ENCODE measurements at places on chromosomes 7 and 10.

- peaks cover 48% of the 10 kb centered on the region for H3K27me3 ChIP-seq
- H3K36me3 ChIP-seq = no peaks in the 10 kb centered on the region
- no peak overlapping the region for H3K4me3 ChIP-seq
- DNase-seq = no peak
- no peaks in the 10 kb centered on the region for H3K4me1 ChIP-seq
Observed at GRCh38 chr10:131891929-131892805, 8.6 kb upstream of the PPP2R2D start.

- no peak for DNase-seq
- no peaks in the 10 kb centered on the region for H3K27me3 ChIP-seq
- H3K27ac ChIP-seq = no peak overlapping the region
- no peak overlapping the region for H3K4me3 ChIP-seq
Observed at GRCh38 chr7:127986581-127987521, 44.4 kb downstream of the LRRC4 start.

DNA sequence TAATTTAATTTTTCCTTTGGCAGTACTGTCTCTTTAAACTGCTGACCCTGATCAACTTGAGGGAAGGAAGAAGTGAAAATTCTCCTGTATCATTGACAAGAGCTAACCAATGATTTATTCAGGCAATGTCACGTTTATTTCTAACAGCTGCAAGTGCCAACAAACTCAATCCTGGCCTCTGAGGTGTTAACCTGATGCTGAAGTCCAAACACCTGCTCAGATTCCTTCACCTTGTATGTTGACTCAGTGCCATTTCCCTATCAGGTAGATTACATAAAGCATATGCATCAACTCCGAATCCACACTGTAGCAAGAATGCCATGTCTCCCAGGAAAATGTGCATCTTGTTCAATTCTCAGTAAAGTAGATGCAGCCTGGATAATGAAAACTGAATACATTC, 820.0 kb downstream of the XPNPEP1 start:
- no peaks in the 10 kb centered on the region for H3K36me3 ChIP-seq
- no peak for DNase-seq
- H3K27me3 ChIP-seq = no peaks in the 10 kb centered on the region
- no peak overlapping the region for H3K27ac ChIP-seq

DNA sequence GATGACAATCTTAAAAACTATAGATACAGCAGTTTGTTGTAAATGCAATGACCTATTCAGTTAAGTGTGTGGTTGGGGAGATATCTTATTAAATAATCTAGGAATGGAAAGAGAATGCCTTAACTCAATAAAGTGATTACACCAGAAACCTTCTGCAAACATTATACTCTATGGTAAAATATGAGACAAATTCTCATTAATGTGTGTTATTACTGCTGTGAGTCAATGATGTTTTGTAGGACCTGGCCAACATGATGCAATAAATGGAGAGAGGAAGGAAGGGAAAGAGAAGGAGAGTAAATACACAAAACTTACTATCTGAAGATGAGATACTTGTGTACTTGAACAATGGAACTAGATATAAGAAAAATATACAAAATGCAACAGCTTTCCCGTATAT, 25.1 kb downstream of the MKX start:
- no peak for DNase-seq
- H3K4me1 ChIP-seq = no peaks in the 10 kb centered on the region
- no peaks in the 10 kb centered on the region for H3K36me3 ChIP-seq
- H3K27me3 ChIP-seq = no peaks in the 10 kb centered on the region
- H3K4me3 ChIP-seq = no peak overlapping the region
- H3K27ac ChIP-seq = no peak overlapping the region

DNA sequence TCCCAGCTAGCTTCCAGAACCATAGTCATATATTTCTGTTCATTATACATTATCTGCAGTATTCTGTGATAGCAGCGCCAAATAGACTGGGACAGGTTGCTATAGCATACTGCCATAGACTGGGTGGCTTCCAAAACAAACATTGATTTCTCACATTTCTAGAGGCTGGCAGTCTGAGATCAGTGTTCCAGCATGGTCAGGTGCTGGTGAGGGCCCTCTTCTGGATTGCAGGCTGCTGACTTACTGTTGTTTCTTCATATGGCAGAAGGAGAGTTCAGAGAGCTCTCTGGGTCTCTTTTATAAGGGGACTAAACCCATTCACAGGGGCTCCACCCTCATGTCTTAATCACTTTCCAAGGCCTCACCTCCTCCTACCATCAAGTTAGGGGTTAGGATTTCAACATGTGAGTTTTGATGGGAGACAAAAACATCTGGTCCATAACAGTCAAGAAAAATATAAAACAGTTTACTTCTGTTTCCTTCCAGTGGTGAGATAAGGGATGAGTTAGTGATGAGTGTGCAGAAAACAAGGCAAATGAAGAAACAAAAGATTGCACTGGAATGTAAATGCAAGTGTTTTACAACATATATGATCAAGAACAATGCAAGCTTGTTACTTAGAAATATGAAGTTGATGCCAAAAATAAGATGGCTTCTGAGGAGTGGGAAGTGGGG, 399.0 kb upstream of the C7orf33 start:
- H3K27ac ChIP-seq = no peak overlapping the region
- H3K4me1 ChIP-seq = no peaks in the 10 kb centered on the region
- no peaks in the 10 kb centered on the region for H3K36me3 ChIP-seq
- no peak for DNase-seq

DNA sequence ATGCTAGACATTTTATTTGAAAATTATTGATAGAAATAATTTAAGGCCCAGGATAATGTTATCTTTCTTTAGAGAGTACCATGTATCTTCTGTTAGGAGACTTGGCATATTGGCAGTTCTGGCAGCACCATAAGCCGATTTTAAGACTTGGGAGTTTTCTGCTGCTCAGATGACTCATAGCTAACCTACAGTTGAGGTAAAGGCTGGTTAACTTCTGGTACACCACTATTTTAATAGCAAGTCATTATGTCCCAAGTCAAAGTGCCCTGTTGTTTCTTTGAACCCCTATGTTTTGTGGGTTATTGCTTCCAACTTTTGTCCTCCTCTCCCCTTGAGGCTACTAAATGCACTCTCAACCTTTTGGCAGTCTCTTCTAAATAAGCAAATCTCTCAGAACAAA, 25.2 kb downstream of the ATRNL1 start:
- no peak overlapping the region for H3K4me3 ChIP-seq
- H3K36me3 ChIP-seq = no peaks in the 10 kb centered on the region
- H3K27ac ChIP-seq = no peak overlapping the region
- no peaks in the 10 kb centered on the region for H3K27me3 ChIP-seq
- DNase-seq = no peak

DNA sequence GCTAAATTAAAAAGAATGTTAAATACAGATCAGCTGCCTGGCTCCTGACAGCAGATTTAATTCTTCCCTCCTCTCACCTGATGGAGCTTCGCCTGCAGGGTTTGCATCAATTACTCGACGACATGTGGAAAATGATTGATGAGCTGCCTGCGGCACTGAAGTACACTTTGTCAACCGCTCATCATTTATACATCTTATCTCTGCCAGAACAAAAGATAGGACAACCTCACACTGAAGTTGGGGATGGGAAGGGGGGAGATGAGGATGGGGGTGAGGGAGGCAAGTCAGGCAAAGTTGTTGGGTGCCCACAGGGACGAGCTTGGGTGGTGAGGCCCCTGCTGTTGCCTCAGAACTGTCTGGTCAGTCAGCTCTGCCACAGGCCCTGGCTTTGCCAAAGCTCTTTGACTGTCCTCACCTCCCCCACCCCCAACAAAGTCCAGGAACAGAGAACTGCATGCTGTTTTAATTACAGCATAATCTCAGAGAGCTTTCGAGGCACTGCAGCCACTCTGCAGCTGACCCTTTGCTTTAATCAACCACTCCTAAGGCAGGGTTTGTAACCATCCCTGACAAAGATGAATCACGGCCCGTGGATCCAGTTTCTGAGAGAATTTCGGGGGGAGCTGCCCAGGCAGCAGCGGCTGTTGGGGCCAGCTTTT, 702.3 kb downstream of the LRMDA start:
- no peak overlapping the region for H3K4me3 ChIP-seq
- H3K36me3 ChIP-seq = no peaks in the 10 kb centered on the region

DNA sequence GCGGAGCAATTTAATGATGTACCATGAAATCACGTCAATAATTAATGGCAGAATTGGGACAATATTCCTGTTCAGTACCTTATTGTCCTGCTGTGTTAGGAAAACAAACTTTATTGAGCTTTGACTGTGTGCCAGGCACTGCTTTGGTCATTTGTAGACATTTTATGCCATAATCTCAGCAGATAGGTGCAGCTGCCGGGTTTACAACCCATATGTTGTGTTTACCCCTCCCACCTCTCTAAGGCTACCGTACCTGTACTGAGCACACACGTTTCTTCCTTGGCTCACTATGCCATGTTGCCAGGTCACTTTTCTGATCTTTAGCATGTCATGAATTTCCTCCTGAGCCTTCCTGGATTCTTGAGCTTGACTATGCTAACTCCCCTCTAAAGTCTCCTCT, 422.2 kb downstream of the PHTF2 start:
- no peak overlapping the region for H3K4me3 ChIP-seq
- no peaks in the 10 kb centered on the region for H3K36me3 ChIP-seq
- H3K27me3 ChIP-seq = no peaks in the 10 kb centered on the region
- H3K27ac ChIP-seq = no peak overlapping the region
- H3K4me1 ChIP-seq = no peaks in the 10 kb centered on the region

- no peaks in the 10 kb centered on the region for H3K36me3 ChIP-seq
- DNase-seq = no peak
- no peaks in the 10 kb centered on the region for H3K27me3 ChIP-seq
- H3K4me3 ChIP-seq = no peak overlapping the region
Observed at GRCh38 chr7:2487586-2488271, 11.5 kb upstream of the GRIFIN start.

- H3K4me1 ChIP-seq = no peaks in the 10 kb centered on the region
- H3K36me3 ChIP-seq = no peaks in the 10 kb centered on the region
- DNase-seq = no peak
- H3K27me3 ChIP-seq = no peaks in the 10 kb centered on the region
Observed at GRCh38 chr10:84140036-84140379, 699 bp downstream of the GHITM start.

DNA sequence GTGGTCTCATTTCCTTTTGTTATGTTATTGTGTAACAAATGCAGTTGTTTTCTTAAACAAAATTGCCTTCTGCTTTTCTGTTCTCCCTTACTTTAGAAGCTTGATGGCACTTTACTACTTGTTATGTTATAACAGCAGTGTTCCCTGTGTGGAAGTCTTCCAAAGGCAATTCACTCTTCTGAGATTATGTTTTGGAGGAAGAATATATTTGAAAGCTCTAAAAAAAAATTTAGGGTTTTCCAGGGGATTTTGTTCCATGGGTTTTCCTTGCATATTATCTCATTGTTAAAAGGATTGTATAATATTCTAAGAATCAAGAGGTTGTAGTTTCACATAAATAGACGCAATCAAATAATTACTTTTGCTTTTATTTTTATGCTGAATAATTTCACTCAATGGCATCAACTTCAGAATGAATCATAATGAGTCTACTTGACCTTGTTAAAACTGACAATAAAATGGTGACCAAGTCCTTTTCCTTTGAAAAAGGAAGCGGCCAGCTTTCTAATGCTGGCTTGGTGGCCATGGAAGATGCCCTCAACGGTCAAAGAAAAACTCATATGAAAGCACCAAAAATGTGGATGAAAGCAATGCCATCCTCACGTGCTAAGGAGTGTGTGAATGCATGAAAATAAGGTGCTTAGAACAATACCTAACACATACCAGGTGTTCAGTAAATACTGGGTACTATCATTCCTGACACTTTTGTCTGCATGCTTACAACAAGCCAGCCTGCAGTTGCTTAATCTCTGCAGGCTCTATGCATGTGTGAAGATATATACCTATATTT, 92.4 kb upstream of the KLF6 start:
- no peak for DNase-seq
- no peaks in the 10 kb centered on the region for H3K36me3 ChIP-seq
- peaks cover 23% of the 10 kb centered on the region for H3K4me1 ChIP-seq
- H3K27me3 ChIP-seq = no peaks in the 10 kb centered on the region
- H3K27ac ChIP-seq = no peak overlapping the region
- H3K4me3 ChIP-seq = no peak overlapping the region

DNA sequence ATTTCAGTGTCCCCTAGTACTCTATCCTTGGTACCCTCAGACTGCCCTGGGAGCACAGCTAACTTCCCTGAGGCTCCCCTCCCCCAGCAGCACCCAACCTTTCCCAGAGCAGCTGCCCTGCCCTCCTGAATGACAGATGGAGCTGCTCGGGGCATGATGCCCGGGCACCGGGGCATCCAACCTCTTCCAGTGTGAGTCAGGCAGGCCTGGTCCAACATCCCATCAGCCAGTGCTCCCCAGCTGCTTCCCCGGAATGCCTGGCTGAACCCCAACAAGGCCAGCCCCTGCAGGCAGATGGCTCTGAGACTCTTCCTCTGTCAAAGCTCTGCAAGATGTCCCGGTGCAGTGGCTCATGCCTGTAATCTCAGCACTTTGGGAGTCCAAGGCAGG, 11.9 kb upstream of the TSPAN15 start:
- no peaks in the 10 kb centered on the region for H3K27me3 ChIP-seq
- H3K27ac ChIP-seq = no peak overlapping the region
- H3K4me3 ChIP-seq = no peak overlapping the region
- H3K36me3 ChIP-seq = no peaks in the 10 kb centered on the region
- H3K4me1 ChIP-seq = peaks cover 8% of the 10 kb centered on the region

- peak overlapping the region; percentile 9 for H3K4me3 ChIP-seq
- H3K27me3 ChIP-seq = peaks cover 69% of the 10 kb centered on the region
Observed at GRCh38 chr10:132187430-132188138, 836 bp downstream of the DPYSL4 start.

DNA sequence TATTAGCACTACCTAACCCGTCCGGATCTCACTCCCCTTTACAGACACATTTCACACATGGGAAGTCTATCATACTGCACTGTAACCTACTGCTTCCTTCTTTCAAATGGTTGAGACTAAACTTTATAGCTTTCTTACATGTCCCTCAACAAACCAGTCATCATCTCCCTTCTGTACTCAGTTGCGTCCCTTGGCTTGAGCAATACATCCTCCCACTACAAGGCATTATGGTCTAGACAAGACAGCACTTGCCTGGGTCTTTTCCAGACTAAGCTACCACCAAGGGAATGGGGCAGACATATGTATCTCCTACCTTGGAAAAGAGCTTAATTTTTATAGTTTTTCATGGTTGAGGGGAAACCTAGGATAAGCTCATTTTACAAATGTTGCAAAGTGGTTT, 575.2 kb downstream of the KCNMA1 start:
- no peaks in the 10 kb centered on the region for H3K4me1 ChIP-seq
- DNase-seq = no peak
- H3K27ac ChIP-seq = no peak overlapping the region
- no peaks in the 10 kb centered on the region for H3K36me3 ChIP-seq
- H3K27me3 ChIP-seq = no peaks in the 10 kb centered on the region

- no peaks in the 10 kb centered on the region for H3K27me3 ChIP-seq
- no peak overlapping the region for H3K27ac ChIP-seq
- H3K4me3 ChIP-seq = no peak overlapping the region
- H3K36me3 ChIP-seq = no peaks in the 10 kb centered on the region
- DNase-seq = no peak
Observed at GRCh38 chr7:26667514-26668133, 196.8 kb downstream of the SKAP2 start.

- no peaks in the 10 kb centered on the region for H3K27me3 ChIP-seq
- no peak for DNase-seq
- H3K27ac ChIP-seq = no peak overlapping the region
- peaks cover 17% of the 10 kb centered on the region for H3K4me1 ChIP-seq
- H3K36me3 ChIP-seq = no peaks in the 10 kb centered on the region
- H3K4me3 ChIP-seq = no peak overlapping the region
Observed at GRCh38 chr10:119714484-119714816, 11.4 kb upstream of the INPP5F start.

GRCh38 chr7:80136261-80137055, 1.8 kb downstream of the GNAI1 start:
- peak overlapping the region; percentile 93 for H3K27ac ChIP-seq
- H3K4me1 ChIP-seq = peaks cover 8% of the 10 kb centered on the region
- H3K4me3 ChIP-seq = peak overlapping the region; percentile 94
- DNase-seq = no peak
- no peaks in the 10 kb centered on the region for H3K36me3 ChIP-seq
